Activated CD4-positive, CD25-positive, alpha-beta regulatory T cell (primary cell): ENCODE measurements at places on chromosomes 6 and 20.

DNA sequence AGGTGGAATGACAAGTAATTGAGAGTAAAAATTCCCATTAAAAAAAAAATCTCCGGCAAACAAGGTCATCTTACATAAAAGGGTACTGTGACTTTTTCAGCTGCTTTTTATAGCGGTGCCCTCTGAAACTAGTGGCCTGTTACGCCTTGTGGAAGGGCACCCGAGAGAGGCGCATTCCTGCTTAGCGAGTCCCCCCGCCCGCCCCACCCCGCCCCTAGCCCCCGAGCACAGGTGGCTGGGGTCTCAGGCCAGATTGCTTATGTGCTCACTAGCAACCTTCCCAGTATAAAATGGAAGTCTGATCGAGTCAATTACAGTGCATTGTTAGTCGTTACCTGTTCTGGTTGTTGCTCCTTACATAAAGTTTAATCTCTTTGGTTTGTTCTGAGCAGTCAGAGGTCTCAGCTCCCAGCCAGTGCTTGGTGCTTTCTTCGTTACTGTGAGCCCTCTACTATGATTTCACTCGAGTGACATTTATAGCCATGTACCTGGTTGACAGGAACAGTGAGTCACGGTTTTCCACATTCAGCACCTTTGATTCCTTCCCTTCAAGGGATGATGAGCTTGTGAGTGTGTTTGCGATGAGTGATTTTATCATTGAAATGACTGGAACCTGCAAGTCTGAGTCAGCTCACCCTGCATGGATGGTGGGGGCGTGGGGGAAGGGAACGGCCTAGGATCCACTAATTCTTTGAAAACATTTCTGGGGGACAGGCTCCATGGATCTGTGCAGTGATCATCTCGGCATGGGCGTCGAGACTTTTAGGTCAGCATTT, 47.6 kb downstream of the ZDHHC14 start:
- no peak for DNase-seq

- no peak for DNase-seq
Observed at GRCh38 chr6:167688123-167688522, 138.6 kb upstream of the AFDN start.

GRCh38 chr6:31702405-31702818, 712 bp downstream of the ABHD16A start:
- no peak for DNase-seq

GRCh38 chr6:21185861-21186478, 407.6 kb upstream of the SOX4 start:
- no peak for DNase-seq

DNA sequence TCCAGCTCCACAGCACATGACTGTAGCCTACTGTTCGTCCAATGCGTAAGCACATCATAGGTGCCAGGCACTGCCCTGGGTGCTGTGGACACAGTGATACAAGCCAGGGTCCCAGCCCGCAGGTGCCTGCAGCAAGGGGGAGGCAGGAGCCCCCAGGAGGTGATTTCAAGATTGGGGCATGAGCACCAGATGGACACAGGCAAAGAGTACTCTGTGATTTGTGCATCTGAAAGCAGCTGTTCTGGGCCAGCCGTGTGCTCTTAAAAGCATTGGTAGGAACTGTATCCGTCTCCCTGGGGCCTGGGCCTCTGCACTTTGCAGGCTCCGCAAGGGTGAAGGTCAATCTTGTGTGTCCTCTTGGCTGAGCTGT, 149.8 kb downstream of the SYCP2 start:
- DNase-seq = no peak

DNA sequence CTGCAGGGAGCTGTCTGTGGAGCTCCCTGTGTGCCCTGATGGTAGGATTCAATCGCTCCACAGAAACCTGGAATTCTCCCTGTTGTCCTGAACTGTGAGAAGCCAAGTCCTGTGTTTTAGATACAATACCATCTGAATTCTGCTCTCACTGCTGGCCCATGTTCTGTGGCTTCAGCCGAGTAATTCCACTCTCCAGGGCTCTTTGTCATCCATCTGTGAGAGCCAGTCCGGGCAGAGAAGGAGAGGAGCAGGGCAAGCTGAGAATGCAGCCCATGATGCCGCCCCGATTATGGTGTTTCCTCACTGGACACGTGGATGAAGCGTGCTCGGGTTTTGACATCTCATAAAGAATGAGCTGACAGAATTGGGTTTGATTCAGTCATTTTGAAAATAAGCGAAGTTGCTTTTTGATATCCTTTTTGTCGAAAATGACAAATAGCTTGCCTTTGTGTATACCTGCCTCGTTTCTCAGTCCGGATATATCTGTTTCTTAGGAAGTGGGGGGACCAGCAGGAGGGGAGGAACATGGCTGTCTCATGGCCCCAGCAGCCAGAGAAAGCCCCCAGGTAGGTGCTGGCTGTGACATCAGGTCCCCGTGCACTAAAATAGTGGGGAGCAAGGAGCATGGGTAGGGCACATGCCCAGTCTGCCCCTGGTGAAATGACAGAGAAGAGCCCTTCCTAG, 8.2 kb upstream of the CD93 start:
- no peak for DNase-seq

DNA sequence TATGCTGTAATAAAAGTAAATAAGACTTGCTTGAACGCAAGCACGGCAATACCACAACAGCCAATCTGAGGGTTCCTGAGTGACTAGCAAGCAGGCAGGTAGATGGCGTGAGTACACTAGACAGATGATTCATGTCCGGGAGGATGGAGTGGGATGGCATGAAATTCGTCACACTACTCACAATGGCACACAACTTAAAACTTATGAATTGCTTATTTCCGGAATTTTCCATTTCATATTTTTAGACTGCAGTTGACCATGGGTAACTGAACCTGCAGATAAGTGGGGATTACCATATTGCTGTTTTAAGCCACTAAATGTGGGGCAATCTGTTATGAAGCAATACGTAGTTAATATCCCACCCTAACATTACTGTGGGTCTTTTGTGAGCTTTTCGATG, 93.6 kb upstream of the NFATC2 start:
- DNase-seq = no peak

DNA sequence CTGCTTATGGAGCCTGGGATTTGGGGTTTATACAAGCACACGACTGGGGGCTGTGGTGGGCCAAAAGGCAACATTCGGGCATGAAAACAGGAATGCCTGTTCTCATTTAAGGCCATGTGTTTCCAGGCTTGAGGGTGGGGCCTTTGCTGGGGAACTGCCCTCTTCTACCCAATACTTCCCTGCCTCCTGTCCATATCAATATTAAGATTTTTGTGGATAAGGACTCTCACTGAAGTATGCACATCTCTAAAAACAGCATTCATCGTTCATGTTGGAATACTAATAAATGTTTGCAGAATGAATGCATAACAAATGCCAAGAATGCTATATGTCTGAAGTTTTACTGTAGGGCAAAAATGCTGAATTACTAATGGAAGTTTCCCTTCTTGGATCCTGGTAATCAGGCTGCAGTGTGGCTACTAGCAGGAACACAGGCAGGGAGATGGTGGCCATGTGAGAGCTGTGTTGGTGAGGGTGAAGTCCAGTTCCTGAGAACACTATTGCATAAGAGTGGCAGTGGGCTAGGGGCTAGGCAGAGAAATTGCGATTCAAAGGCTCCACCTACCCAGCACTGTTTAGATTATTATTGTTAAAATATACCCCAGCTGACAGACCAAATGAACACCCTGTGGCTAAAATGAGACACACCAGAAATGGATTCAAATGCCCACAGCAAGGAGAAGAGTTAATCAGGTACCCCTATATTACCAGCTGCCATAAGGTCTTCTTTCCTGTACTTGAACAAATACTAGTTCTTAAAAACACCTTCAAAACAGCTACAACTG, 644.3 kb downstream of the EPM2A start:
- DNase-seq = no peak

DNA sequence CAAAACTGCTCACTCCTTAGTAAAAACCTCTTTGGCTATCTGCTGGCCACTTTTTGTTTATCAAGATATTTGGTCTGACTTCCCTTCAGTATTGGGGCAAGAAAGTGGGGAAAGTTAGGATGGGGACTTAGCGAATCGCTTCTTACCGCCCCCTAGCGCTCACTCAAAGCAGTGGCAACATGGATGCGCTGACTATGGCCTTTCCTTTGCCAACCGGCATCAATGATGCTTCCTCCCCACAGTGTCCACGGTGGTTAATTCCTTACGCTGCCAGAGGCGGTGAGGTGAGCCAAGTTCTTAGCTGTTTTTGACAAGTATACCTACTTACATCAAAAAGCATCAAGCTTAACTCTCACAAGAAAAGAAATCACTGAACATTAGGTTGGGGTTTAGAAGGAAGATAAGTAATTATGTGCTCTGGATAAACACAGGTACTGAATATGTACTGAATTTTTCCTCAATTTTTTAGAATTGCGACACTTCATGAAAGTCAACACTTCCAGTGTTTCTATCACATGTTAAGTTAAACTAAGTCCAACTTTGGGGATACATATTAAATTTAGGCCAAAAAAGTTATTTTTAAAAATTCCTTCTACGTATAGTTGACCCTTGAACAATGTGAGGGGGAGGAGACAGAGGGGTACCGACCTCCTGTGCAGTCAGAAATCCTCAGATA, 86.7 kb downstream of the GMDS start:
- no peak for DNase-seq
